ENCODE measurements at places on chromosomes 4 and X. TPM values are rescaled to one million over a fixed set of nuclear protein-coding genes. Genes with fewer than 3 reads are reported as not detected.

CTAG1A gene
- polyA plus RNA-seq, result not detected

CXXC4 gene
- 5.4 TPM for polyA plus RNA-seq

CYP4V2 gene
- polyA plus RNA-seq, result 4.2 TPM

NAT8L gene
- polyA plus RNA-seq, result 3.7 TPM

SOD3 gene
- polyA plus RNA-seq, result not detected

CDKN2AIP gene
- 12.1 TPM for polyA plus RNA-seq

TRAPPC11 gene
- polyA plus RNA-seq, result 26.8 TPM

ZIC3 gene
- polyA plus RNA-seq, result 1.7 TPM

PDCL2 gene
- polyA plus RNA-seq, result not detected

MAP9 gene
- 235 TPM for polyA plus RNA-seq

ODAPH gene
- 0.94 TPM for polyA plus RNA-seq

AKAP14 gene
- polyA plus RNA-seq, result 0.51 TPM

MAGEA12 gene
- not detected for polyA plus RNA-seq

GTPBP6 gene
- polyA plus RNA-seq, result 0.92 TPM

APLN gene
- not detected for polyA plus RNA-seq

PLP1 gene
- polyA plus RNA-seq, result 43.0 TPM
